ENCODE measurements at places on chromosomes 16 and 17.

DNA sequence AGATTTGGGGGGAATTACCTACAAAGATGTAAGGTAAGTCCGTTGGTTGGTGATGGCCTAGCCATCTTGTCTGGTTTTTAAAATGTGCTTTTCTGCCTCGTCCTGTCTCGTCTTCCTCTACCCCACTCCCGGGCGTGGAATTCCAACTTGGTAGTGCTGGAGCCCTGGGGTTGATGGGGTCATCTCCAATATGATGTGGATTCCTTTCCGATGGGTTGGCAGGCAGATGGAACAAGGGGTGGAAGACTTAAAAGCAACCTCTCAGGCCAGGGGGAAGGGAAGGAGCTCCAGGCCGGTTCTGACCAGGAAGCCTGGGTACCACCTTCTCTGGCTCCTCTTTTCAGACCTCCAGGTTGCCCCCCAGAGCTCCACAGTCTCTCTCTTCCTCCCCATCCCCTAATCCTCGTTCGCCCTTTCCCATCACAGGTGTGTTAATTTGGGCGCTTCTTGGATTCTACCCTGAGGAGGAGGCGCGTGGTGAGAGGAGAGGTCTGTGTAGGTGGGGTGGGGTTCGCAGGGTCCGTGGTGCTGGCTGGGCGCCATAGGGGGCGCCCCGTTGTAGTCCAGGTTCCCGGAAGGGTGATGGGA lies 5.1 kb upstream of the HOXB2 start:
- no peak for DNase-seq

DNA sequence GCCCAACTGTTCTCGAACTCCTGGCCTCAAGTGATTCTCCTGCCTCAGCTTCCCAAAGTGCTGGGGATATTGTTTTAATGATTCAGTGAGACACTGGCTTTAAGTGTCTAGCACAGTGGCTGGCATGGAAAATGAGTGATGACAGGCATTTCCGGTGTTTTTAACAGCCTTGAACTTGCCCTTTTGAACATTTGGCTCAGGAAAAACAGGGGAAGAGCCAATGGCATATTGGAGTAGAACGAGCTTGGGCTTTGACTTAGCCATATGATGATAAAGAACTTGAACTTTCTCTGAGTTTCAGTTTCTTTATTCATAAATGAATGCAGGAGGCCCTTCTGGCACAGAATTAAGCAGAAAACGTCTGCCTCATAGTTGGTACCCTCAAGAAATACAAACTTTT lies 145.0 kb upstream of the HS3ST4 start:
- DNase-seq: no peak

GRCh38 chr16:88923926-88924833 lies 52.8 kb downstream of the CBFA2T3 start:
- no peak for DNase-seq

- DNase-seq: no peak
Measured at GRCh38 chr17:77177002-77177741, 36.4 kb downstream of the SEC14L1 start.
